ENCODE measurements at places on chromosomes 7 and 10. TPM values are rescaled to one million over a fixed set of nuclear protein-coding genes. Genes with fewer than 3 reads are reported as not detected.

OR13A1 gene
- polyA plus RNA-seq = 0.29 TPM

MBL2 gene
- not detected for polyA plus RNA-seq

DKK1 gene
- polyA plus RNA-seq = not detected

SLC26A4 gene
- polyA plus RNA-seq = not detected

C10orf105 gene
- polyA plus RNA-seq = 0.23 TPM

TLX1 gene
- polyA plus RNA-seq = not detected

JCAD gene
- polyA plus RNA-seq = not detected

GRCh38 chr7:111990643-111991042 is 215.6 kb downstream of the DOCK4 start:
- no peak overlapping the region for H3K4me3 ChIP-seq
- H3K4me1 ChIP-seq = no peaks in the 10 kb centered on the region
- no peaks in the 10 kb centered on the region for H3K36me3 ChIP-seq
- no peak overlapping the region for H3K27ac ChIP-seq
- H3K27me3 ChIP-seq = no peaks in the 10 kb centered on the region

- H3K27me3 ChIP-seq = no peaks in the 10 kb centered on the region
- H3K36me3 ChIP-seq = no peaks in the 10 kb centered on the region
- DNase-seq = no peak
- no peak overlapping the region for H3K27ac ChIP-seq
- H3K4me1 ChIP-seq = peaks cover 57% of the 10 kb centered on the region
Measured at GRCh38 chr7:143258831-143259230, 4.4 kb upstream of the GSTK1 start.

GRCh38 chr7:130145424-130146100 is 59.6 kb downstream of the TMEM209 start:
- H3K4me3 ChIP-seq = no peak overlapping the region
- peaks cover 12% of the 10 kb centered on the region for H3K4me1 ChIP-seq
- DNase-seq = no peak

GRCh38 chr10:60532696-60533468 is 143.2 kb upstream of the ANK3 start:
- DNase-seq = no peak
- H3K4me1 ChIP-seq = no peaks in the 10 kb centered on the region
- H3K27me3 ChIP-seq = no peaks in the 10 kb centered on the region
- no peaks in the 10 kb centered on the region for H3K36me3 ChIP-seq

GRCh38 chr7:137423321-137423720 is 79.8 kb upstream of the PTN start:
- no peak for DNase-seq
- H3K36me3 ChIP-seq = no peaks in the 10 kb centered on the region
- no peak overlapping the region for H3K4me3 ChIP-seq
- no peaks in the 10 kb centered on the region for H3K27me3 ChIP-seq
- H3K27ac ChIP-seq = no peak overlapping the region

- DNase-seq = no peak
- H3K4me3 ChIP-seq = no peak overlapping the region
- no peak overlapping the region for H3K27ac ChIP-seq
- H3K36me3 ChIP-seq = no peaks in the 10 kb centered on the region
Measured at GRCh38 chr7:136533732-136534131, 334.7 kb upstream of the CHRM2 start.

GRCh38 chr7:68682910-68683309 is 915.4 kb upstream of the AUTS2 start:
- no peak for DNase-seq
- no peak overlapping the region for H3K27ac ChIP-seq
- no peaks in the 10 kb centered on the region for H3K4me1 ChIP-seq
- no peaks in the 10 kb centered on the region for H3K36me3 ChIP-seq
- H3K4me3 ChIP-seq = no peak overlapping the region

GRCh38 chr10:130982802-130983201 is 328.7 kb downstream of the TCERG1L start:
- H3K27ac ChIP-seq = no peak overlapping the region
- H3K36me3 ChIP-seq = no peaks in the 10 kb centered on the region
- H3K4me3 ChIP-seq = no peak overlapping the region
- H3K27me3 ChIP-seq = no peaks in the 10 kb centered on the region
- no peak for DNase-seq

DNA sequence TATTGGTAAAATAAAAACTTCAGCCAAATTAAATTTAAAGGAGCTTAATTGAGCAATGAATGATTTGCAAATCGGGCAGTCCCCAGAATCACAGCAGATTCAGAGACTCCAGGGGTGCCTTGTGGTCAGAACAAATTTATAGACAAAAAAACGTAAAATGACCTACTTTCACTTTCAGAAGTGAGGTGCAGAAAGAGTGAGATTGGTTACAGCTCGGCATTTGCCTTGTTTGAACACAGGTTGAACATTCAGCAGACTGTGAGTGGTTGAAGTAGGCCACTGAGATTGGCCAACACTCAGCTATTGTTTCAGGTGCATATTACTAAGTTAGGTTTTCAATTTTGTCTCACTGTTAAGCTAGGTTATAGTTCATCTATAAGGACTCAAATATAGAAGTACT is 153.4 kb downstream of the BICC1 start:
- H3K27ac ChIP-seq = no peak overlapping the region
- no peaks in the 10 kb centered on the region for H3K4me1 ChIP-seq

- no peak overlapping the region for H3K27ac ChIP-seq
- peaks cover 12% of the 10 kb centered on the region for H3K4me1 ChIP-seq
- peaks cover 46% of the 10 kb centered on the region for H3K27me3 ChIP-seq
- no peak overlapping the region for H3K4me3 ChIP-seq
Measured at GRCh38 chr10:129966370-129966888, 2.4 kb upstream of the EBF3 start.

DNA sequence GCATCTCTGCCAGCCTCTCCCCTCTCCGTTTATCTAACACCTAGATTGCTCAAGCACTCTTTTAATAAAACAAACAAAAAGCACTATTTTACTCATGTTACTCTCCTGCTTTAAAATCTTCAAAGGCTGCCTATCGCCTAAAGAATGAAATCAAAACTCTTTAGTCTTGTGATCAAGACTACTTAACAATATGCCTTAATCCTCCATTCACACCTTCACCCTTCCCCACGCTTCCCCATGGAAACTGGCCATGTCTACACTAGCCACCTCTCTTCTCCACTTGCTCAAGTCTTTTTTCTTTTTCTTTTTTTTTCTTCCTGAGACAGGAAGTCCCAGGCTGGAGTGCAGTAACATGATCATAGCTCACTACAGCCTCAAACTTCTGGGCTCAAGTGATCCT is 47.8 kb upstream of the TMEM213 start:
- H3K36me3 ChIP-seq = no peaks in the 10 kb centered on the region
- DNase-seq = no peak
- H3K4me3 ChIP-seq = no peak overlapping the region
- no peaks in the 10 kb centered on the region for H3K27me3 ChIP-seq
- no peak overlapping the region for H3K27ac ChIP-seq

GRCh38 chr7:30178748-30179436 is 44.1 kb downstream of the MTURN start:
- peaks cover 4% of the 10 kb centered on the region for H3K4me1 ChIP-seq
- no peak overlapping the region for H3K4me3 ChIP-seq
- H3K27ac ChIP-seq = no peak overlapping the region
- no peaks in the 10 kb centered on the region for H3K27me3 ChIP-seq
- DNase-seq = no peak

GRCh38 chr7:87473986-87474385 is 1.5 kb downstream of the ABCB4 start:
- H3K27ac ChIP-seq = no peak overlapping the region
- H3K27me3 ChIP-seq = peaks cover 24% of the 10 kb centered on the region
- H3K36me3 ChIP-seq = no peaks in the 10 kb centered on the region
- H3K4me1 ChIP-seq = no peaks in the 10 kb centered on the region
- no peak for DNase-seq

- H3K27ac ChIP-seq = no peak overlapping the region
- no peaks in the 10 kb centered on the region for H3K36me3 ChIP-seq
- no peaks in the 10 kb centered on the region for H3K4me1 ChIP-seq
- H3K4me3 ChIP-seq = no peak overlapping the region
Measured at GRCh38 chr7:67916571-67917436, 920.2 kb downstream of the TYW1 start.

DNA sequence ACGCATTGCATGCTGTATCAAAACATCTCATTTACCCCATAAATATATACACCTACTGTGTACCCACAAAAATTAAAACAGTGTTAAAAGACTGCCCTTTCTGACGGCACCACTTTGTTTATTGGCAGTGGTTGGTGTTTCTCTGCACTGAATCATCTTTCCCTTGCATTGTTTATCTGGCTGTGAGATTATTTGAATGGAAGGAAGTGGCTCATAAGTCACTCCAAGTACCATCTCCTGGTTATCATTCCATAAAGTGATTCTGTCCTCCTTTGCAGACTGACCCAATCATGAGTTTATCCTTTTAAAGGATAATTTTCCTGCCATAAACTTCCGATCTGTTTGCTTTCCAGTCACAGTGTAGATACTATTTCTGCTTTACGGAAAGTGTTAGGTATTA is 183.8 kb downstream of the CAMK1D start:
- no peak for DNase-seq
- H3K4me1 ChIP-seq = no peaks in the 10 kb centered on the region
- H3K36me3 ChIP-seq = no peaks in the 10 kb centered on the region
- no peak overlapping the region for H3K4me3 ChIP-seq
- H3K27ac ChIP-seq = no peak overlapping the region

DNA sequence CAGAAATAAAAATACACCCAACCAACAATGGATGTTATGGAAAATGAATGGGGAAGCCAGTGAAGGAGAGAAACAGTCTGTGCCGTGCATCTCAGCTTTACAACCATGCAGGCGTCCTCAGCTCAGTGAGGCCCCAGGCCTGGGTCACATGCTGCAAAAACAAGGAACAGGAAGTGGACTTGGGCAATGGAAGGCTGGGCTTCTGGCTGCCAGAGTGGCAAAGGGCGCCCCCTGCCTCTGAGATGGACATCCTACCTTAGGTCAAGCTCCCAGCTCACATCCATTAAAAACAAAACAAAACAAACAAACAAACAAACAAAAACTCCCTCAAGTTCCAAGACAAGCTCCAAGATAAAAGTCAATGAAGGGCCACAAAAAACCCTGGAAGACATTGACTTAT is 54.7 kb upstream of the AFAP1L2 start:
- H3K4me1 ChIP-seq = no peaks in the 10 kb centered on the region
- H3K36me3 ChIP-seq = peaks cover 11% of the 10 kb centered on the region
- H3K27ac ChIP-seq = no peak overlapping the region
- no peak for DNase-seq
- no peak overlapping the region for H3K4me3 ChIP-seq

- no peaks in the 10 kb centered on the region for H3K4me1 ChIP-seq
- H3K27ac ChIP-seq = no peak overlapping the region
- H3K4me3 ChIP-seq = no peak overlapping the region
- H3K36me3 ChIP-seq = no peaks in the 10 kb centered on the region
Measured at GRCh38 chr10:58894929-58895328, 281.5 kb upstream of the PHYHIPL start.

- H3K27me3 ChIP-seq = no peaks in the 10 kb centered on the region
- no peak for DNase-seq
- no peak overlapping the region for H3K4me3 ChIP-seq
- H3K4me1 ChIP-seq = no peaks in the 10 kb centered on the region
Measured at GRCh38 chr10:117480097-117480496, 62.4 kb upstream of the EMX2 start.

DNA sequence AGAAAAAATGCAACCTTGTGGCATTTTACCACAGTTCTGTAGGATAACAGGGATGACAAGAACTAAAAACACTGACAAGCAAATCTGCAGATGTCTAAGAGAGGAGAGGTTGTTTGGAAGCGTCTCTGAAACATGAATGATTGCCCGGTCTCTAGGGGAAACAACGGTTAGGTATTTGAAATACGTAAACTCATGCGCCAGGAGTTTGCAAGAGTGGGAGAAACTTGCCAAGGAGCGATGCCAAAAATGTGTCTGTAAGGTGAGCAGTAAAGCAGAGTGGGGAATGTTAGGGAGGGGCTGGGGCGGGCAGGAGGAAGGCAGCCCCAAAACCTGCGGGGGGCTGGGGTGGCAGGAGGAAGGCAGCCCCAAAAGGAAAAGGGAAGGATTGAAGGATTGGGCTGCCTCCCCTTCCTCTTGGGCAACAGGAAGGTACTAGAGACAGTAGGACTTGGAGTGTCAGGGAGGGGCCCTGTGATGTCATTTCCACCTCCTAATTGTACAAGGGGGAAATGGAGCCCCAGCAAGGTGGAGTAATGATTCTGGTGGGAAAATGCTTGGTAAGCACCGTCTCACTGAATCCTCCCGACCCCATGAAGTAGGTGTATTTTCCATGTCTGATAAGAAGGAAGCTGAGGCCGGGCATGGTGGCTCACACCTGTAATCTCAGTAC is 33.2 kb upstream of the PLEKHA1 start:
- H3K4me3 ChIP-seq = no peak overlapping the region
- DNase-seq = no peak

DNA sequence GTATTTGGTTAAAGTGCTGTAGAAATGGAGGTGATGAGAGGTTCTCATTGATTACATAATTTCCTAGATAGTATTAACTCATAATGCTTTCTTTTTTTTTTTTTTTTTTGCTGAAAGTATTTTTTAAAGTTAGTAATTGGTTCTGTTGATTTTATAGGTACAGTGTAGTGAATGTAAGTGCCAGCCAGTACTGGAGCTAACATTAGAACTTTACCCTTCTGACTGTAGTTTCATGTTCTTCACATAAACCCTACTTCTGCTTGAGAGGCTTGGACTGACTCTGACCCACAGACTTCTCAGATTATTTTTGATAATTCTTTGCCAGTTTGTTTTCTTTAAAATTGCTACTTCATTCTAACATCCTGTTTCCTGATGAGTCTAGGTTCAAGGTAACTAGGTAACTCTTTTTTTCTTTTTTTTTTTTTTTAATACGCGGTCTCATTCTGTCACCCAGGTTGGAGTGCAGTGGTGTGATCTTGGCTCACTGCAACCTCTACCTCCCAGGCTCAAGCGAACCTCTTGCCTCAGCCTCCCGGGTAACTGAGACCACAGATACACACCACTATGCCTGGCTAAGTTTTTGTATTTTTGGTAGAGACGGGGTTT is 92.2 kb upstream of the OIT3 start:
- no peak for DNase-seq
- no peak overlapping the region for H3K27ac ChIP-seq
- H3K4me1 ChIP-seq = no peaks in the 10 kb centered on the region
- H3K36me3 ChIP-seq = no peaks in the 10 kb centered on the region
- no peaks in the 10 kb centered on the region for H3K27me3 ChIP-seq

DNA sequence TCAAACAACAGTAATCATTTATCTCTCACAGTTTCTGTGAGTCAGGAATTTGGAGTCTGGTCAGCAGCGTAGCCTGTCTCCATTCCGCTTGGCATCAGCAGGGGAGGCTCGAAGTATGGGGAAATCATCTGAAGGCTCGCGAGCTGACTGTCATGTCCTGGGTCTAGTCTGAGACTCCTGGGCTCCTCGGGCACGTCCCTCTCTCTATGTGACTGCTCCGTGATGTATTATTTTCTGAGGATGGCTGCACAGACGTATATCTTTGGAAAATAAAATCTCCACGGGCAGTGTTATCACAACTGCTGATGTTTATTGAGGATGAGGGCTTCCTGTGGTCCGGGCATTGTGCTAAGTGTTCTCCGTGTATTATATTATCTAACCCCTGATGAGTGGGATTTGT is 23.3 kb upstream of the PCGF5 start:
- H3K4me1 ChIP-seq = peaks cover 50% of the 10 kb centered on the region
- H3K36me3 ChIP-seq = no peaks in the 10 kb centered on the region
- DNase-seq = no peak

All from CD8-positive, alpha-beta memory T cell (primary cell).